Activated naive CD8-positive, alpha-beta T cell treated with anti-CD3 and anti-CD28 coated beads, Interleukin-2, amount 50 U/mL, for 24 hours (primary cell): ENCODE measurements at places on chromosomes 1 and 21.

GRCh38 chr1:20376880-20377494, 86.3 kb downstream of the VWA5B1 start:
- DNase-seq = peak; percentile 71

GRCh38 chr21:28959367-28960099, 33.1 kb downstream of the LTN1 start:
- DNase-seq = no peak

DNA sequence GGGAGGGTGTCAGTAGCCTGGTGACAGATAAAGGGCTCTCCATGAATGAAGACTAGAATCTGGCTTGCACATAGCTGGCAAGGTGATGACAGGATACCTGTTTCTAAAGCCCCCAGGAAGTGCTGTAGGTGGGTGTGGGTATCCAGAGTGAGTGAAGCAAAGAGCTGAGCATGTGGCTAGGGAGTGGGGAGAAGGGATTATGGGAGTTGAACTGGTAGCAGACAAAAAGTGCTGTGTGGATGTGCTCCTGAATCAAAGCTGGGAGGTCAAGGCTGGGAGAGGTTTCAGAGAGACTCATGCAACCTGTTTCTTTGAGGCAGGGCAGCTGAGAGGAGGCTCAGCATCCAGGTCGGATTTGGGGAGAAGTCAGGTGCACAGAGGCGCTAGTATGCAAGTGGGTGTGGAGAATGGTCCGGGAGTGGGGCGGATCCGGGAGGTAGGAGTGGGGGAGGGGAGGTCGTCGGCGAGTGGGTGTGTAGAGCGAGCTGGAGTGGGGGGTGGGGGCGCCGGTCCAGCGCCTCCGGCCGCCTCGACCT, 600 bp downstream of the ASTN1 start:
- DNase-seq = no peak

DNA sequence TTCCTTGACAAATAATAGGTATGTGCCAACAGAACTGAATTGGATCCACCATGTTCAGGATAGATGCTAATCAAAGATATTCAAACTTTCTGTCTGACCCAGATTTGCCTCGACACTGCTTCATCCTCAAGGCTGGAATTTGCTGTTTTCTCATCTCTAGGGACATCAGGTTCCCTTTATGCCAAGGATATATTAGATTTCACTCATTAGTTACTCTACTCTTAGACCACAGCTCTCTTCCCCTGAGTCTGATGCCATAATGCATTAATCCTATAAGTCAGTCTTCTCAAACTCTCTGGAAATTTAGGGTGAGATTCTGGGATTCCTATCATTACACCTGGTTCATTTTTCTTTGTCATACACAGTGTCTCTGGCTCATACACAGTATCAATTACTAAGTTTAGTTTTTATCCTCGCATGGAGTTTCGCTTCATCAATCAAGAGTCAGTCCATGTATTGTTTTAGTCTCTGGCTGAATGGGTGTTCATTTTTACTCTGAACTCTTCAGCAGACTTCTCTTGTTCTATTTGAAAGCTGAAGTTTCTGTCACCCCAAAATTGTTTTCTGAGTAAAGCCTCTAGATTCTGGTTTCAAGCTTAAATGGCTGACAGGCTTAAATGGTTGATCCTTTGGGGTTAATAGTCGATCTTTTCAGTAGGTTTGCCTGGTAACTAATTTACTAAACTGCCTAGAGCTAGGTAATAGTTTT, 9.3 kb upstream of the DCAF6 start:
- DNase-seq = no peak

DNA sequence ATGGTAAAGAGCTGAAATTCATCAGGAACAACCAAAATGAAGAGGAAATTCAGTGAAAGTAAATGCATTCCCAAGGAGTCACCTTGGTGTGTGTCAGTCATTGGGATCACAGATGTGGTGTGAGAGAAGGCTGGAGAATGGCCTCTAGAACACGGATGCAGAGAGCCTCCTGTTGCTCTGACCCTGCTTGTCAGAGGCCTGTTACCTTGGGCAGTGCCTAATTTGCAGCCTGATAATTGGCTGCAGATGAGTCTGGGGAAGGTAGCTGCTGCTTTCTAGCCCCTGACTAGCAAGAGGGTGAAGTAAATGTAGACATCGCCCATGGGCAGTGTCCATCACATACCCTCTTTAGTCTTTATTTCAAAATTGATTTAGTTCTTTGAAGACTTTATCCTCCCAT, 3.3 kb downstream of the GCSAML start:
- DNase-seq = no peak

DNA sequence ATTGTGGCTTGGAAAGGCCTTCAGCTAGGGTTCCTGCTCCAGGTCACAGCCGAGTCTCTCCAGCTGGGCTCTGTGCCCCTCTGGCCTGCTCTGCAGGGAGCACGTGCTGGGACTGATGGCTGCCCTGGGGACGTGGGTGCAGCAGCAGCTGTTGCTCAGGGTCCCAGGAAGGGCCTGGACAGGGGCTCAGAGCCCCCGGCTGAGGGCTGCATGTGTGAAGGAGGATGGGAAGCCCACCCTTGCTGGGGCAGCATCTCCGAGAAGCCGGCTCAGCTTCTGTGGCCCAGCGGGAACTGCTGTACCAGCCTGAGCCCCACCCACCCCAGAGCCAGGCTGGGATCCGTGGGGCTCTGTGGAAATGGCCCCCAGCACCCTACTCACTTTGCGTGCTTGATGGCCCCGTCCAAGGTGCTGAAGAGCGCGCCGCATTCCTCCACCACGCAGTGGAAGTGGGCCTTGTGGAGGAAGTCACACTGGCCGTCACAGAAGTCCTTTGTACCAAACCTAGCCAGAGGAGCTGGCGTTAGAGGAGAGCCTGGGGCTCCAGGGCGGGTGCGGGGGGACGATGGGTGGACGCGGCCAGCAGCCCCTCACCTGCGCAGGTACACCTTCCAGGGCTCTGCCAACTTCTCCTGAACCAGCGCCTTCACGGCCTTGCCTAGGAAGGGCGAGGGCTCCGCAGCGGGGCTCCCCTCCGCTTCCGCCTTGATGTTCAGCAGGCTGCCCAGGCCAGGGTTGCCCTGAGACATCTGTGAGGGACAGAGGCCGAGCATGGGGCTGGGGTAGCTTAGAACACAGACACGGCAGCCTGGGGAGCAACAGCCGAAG, 147.5 kb downstream of the CASZ1 start:
- DNase-seq = no peak

DNA sequence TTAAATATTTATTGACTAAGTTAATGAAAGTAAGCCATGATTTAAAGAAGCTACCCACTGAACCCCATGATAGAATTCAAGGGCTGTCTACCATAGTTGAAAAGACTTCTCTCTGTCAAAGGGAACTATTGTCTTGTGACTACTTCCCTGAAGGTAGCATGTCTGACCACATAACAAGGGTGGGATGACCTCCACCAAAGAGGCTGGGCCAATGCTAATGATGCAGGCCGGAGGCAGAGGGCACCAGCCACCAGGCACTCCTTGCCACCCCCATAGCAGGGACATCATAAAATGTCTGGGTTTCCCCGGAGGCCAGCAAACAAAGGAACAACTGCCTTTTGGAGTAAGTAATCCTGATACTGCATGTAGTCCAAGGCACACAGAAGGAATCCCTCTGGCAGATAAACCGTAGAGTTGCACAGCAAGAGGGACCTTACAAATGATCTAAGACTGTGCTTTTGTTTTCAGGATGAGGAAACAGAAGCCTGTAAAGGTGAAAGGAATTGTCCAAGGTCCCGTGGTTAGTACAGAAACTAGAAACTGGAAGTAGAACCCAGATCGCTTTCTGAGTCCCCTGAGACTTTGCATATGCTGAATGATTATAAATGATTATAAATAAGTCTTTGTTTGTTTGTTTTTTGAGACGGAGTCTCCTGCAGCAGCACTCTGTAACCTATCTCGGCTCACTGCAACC, 33.5 kb upstream of the ITPKB start:
- no peak for DNase-seq
